Stimulated activated effector memory CD8-positive, alpha-beta T cell treated with anti-CD3 and anti-CD28 coated beads, Interleukin-12 subunit alpha, Interleukin-12 subunit beta, amount 100 ng/mL, for 72 hours (primary cell): ENCODE measurements at places on chromosomes 3 and 15.

DNA sequence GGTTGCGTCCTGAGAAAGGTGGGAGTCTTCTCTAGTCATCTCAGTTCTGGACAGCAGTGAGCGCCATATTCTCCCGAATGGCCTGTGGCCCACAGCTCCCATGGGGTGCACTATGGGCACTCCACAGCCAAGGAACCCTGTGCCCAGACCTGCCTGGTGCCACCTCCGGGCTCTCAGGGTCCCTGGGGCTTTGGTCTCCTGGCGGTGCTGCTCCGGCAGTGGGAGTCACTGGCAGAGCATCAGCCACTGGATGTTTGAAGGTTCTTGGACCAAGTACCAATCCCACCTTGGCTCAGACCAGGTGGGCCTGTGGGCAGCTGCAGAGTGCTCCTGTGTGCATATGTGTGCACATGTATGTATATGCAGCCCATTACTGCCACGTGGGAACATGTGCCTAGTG lies 68.3 kb upstream of the RPL32 start:
- DNase-seq = no peak

GRCh38 chr15:66855041-66855440 lies 153.0 kb downstream of the SMAD6 start:
- no peak for DNase-seq

- DNase-seq = peak; percentile 69
Observed at GRCh38 chr3:57756528-57757401, 656 bp downstream of the SLMAP start.

- DNase-seq = no peak
Observed at GRCh38 chr15:55661428-55661827, 73.3 kb upstream of the PYGO1 start.

DNA sequence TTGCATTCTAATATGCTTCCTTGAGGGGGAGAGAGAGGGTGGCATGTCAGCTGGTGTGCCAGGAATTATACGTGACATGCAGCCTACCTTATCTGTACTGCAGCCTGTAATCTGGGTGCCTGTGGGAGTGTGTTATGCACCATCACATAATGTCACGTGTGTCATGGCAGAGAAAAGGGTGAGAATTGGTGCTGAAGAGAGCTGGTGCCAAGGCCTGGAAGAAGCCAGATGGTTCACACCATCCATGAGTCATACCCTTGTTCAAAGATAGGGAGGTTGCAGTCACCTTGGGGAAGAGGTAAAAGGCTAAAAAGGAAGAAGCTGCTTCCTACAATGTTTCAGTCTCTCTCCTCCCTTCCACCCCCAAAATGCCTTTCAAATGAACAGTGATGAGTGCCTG lies 5.3 kb downstream of the BRPF1 start:
- DNase-seq = no peak

GRCh38 chr3:4751502-4752101 lies 227.6 kb upstream of the BHLHE40 start:
- DNase-seq = no peak

DNA sequence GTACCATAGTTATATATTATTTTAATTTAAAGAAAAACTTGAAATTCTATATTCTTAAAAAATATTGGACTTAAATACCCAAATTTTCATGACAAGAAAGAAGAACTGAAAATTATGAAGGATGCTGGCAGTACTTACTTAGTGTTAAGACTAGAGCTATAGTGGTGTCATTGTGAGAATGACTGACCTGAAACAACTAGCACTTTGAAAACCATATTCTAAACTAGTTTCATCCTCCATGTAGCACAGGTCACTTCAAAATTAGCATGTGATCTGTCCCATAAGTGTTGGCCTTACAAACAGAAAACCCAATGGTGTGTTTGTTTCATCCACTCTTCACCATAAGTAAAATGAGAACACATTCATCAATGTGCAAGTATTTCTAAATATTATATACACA lies 208.6 kb downstream of the ZIC4 start:
- DNase-seq = no peak

DNA sequence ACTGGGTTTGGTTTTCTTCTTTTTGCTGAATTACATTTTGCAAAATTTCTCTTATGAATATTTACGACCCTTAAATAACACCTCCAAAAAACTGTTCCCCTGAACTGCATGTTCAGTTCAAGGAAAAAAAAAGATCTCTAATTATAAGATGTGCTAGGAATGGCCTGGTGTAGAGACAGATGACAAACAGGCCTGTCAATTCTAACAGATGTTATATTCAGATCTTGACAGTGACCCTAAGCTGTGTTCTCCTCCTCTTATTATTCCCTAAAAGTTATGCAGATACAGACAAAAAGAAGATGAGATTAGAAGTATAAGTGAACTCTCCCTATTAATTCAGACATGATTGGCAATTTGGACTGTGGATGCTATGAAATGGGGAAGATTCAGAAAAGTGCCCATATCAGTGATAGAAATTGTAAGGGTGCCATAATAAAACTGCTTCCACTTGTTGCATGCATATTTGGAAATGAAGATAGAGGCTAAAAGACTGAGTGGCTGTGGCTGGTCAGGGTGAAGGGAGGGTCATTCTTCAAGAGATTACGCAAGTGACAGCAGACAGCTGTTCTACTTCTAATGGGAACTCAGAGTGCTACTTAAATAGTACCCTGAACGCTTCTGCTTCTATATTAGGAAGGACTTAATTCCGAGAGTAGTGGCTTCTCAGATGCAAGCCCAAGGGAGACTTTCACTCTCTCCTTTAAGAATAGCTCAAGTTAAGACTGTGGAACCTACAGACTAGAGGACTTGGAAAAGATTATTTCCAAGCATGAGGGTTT lies 75.5 kb downstream of the ADAMTS9 start:
- no peak for DNase-seq

- DNase-seq = no peak
Observed at GRCh38 chr3:88462230-88462629, 312.5 kb downstream of the C3orf38 start.

DNA sequence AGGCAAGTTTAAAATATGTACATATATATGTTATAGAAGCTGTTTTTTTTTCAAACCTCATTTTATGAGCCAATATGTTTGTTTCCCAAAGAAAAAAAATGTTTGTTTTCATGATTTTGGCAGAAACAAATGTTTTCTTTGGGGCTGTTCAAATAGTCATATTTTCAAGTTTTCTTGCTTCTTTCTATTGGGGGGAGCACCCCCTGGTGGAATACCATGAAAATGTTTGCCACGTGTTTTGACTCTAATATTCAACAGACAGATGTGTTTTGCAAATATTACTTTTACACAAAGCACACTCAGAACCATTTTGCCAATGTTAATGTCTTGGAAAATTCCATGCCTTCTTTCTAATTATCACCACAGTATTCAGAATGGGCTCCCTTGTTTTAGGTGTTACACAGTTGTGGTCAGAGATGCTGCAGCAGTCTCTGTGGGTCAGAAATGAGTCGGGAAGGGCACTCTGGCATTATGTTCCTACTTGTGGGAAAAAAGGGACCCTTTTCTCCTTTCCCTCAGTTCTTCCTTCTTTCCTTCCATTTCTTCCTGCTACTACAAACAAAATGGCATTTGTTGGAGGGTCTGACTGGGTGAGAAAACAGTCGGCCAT lies 817.0 kb downstream of the TUSC7 start:
- DNase-seq = no peak

- DNase-seq = no peak
Observed at GRCh38 chr3:45948311-45948781, 5.1 kb downstream of the CXCR6 start.

- DNase-seq = no peak
Observed at GRCh38 chr3:122364490-122364889, 18.5 kb downstream of the MIX23 start.

DNA sequence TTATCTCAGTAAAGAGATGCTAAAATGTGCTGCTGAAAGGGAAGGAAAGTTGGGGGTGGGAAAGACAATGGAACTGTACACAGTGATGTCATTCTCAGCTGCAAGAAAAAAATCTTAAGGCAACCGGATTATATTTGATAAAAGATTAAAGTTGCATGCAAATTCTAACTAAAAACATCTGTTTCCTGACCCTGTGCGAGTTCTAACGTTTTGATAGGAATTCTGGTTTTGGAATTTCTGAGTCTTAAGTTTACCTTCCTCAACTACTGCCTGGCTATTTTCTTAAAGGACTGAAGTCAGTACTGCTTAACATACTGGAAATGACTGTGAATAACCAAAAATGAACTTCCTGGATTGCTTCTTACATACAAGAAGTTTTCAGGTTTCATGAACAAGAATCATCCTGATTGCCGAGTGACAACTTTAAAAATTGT lies 115.5 kb downstream of the SLC25A26 start:
- no peak for DNase-seq

GRCh38 chr15:75176396-75176761 lies 25.3 kb upstream of the C15orf39 start:
- DNase-seq = no peak

DNA sequence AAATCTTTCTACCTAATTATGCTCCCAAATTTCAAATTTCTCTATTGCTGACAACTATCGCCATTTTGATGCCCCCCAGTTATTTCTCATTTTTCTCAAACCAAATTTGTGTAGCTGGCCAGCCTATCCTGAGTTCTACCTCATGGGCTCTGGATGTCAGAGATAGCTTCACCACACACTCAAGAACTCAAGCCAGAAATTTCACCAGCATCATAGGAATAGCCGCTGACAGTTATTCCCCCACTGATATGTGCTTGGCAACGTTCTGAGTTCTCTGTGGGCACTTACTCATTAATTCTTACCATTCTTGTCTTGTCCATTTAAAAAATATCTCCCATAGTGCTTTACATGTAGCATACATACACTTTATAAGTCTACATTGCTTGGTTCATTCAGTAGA lies 264.7 kb downstream of the FHIT start:
- DNase-seq = no peak
